ENCODE measurements at places on chromosomes 11 and 22. TPM values are rescaled to one million over a fixed set of nuclear protein-coding genes. Genes with fewer than 3 reads are reported as not detected.

- no peak overlapping the region for H3K27ac ChIP-seq
- no peaks in the 10 kb centered on the region for H3K36me3 ChIP-seq
- H3K4me1 ChIP-seq: no peaks in the 10 kb centered on the region
Observed at GRCh38 chr11:64122411-64123410, 43.2 kb downstream of the MACROD1 start.

OR4C15 gene
- not detected for total RNA-seq

- H3K27me3 ChIP-seq: no peaks in the 10 kb centered on the region
- no peak for DNase-seq
- no peaks in the 10 kb centered on the region for H3K4me1 ChIP-seq
- H3K36me3 ChIP-seq: no peaks in the 10 kb centered on the region
- H3K27ac ChIP-seq: no peak overlapping the region
Observed at GRCh38 chr11:80899381-80899780, 1458.6 kb upstream of the TENM4 start.

FAM180B gene
- total RNA-seq: not detected

- H3K4me3 ChIP-seq: no peak overlapping the region
- H3K27me3 ChIP-seq: no peaks in the 10 kb centered on the region
- no peak for DNase-seq
- H3K36me3 ChIP-seq: peaks cover 7% of the 10 kb centered on the region
Observed at GRCh38 chr11:11960687-11961086, 47.7 kb downstream of the DKK3 start.

FAM83F gene
- 24.5 TPM for total RNA-seq

DNA sequence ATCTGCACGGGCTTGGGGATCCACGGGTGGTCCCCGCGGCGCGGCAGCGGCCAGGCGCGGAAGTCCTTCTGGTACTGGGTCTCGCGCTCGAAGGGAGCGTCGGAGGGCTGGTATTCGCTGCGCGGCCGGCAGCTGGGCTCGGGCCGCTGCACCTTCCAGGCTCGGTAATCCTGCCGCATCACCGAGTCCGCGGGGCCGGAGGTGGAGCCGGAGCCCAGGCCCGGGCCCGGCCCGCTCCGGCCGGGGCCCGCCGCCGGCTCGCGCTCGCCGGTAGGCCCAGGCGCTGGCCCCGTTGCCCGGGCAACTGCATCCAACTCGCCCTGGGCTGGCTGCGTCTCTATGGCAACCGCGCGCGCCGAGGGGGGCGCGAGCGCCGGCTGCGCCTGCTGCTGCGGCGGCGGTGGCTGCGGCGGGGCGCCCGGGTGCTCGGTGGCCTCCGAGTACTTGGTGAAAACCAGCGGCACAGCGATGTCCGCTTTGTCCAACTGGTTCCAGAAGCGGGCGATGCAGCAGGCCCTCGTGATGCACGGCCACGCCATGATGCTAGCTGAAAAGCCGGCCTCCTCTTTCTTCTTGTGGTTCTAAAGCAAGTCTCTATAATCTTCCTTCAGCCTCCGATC, 897 bp downstream of the MAP6 start:
- DNase-seq: no peak
- 0 out of 2 replicates have a peak, but pooled peaks cover 3% of the 10 kb centered on the region for H3K4me1 ChIP-seq
- no peak overlapping the region for H3K4me3 ChIP-seq

MRPL49 gene
- 77.5 TPM for total RNA-seq

MPZL3 gene
- total RNA-seq: 8.7 TPM

CAT gene
- 50.9 TPM for total RNA-seq

SLC35F2 gene
- total RNA-seq: 53.5 TPM

DNA sequence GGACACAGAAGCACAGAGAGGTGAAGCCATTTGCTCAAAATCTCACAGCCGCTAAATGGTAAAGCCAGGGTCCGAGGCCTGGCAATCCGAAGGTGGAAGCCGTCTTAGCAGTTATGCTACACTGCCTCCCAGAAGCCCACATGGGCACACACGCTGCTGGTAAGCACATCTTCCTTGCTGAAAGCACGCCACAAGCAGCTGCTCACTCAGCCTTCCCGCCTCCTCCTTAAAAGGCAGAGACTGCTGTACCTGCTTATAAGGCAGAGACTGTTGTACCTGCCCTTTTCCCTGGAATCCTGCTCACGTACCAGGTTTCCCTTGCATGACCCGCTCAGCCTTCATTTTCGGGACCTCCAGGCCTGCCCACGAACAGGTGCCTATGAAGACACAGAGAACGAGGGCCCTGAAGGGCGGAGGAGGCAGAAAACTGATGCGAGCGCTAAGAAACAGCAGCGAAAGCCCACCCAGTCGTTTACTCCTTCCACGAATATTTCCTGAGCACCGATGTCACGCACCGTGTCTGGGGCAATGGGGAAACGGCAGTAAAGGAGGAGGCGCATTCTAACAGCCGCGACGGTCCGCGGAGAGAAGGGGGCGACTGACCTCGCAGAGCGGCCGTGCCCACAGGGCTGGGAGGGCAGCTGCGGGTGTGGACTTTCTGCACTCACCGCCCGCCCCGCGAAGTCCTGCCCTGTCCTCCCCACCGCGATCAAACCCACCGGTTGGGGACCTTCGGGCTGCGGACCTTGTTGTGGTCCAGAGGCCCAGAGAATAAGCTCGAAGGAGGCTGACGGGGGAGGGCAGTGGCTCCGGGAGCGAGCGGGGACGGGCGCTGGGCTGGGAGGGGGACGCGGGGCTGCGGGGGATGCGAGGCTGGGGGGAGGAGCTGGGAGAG, 13.0 kb downstream of the SPATA19 start:
- H3K27me3 ChIP-seq: no peaks in the 10 kb centered on the region
- H3K4me1 ChIP-seq: peaks cover 6% of the 10 kb centered on the region
- H3K4me3 ChIP-seq: no peak overlapping the region

DNA sequence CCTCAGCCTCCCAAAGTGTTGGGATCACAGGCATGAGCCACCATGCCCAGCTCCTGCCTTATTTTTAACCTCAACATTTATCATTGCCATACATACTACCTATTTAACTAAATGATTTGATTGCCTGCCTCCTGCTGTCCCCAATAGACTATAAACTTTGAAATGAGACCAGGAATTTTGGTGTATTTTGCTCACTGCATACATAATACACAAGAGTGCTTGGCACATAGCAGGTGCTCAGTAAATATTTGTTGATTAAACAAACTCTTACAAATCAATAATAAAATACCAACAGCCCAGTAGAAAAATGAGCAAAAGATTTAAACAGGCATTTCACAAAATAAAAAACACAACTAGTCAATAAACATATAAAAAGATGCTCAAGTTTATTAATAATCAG, 49.5 kb upstream of the PHF21A start:
- H3K27me3 ChIP-seq: no peaks in the 10 kb centered on the region
- H3K27ac ChIP-seq: no peak overlapping the region
- H3K36me3 ChIP-seq: no peaks in the 10 kb centered on the region

DNA sequence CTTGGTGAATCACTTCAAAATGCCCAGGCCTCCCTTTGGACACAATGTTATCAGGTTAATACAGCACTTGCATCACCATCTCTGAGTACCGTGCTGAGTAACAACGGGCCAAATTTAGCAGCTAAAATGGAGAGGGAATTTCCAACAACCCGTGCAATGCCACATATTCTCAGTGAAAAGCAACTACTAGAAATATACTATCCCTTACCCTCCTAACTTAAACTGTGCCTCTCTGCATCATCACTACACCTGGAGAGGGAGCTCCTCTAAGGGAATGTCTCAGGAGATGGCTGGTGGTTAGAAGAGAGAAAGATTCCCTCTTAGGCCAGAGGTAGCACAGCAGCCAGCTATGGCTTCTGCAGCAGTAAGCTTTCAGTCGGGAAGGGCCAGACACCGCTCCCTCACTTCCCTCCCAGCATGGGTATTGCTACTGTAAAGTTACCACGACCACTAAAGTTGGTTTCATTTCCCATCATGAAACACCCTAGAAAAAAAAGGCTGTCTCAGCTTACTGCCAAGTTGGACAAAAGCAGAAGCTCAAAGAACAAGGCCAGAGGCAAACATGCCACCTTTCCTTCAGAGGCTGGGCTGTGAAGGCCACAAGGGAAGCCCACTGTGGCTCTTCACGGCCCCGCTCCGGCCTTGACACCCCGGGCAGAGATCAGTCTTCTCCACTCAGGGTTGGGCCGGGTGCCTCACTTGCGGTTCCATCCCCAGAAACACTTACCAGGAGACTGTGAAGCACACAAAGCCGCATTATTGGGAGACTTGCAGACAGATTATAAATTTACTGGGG, 3.9 kb downstream of the MAML2 start:
- no peaks in the 10 kb centered on the region for H3K27me3 ChIP-seq
- no peak overlapping the region for H3K4me3 ChIP-seq
- no peaks in the 10 kb centered on the region for H3K36me3 ChIP-seq
- peaks cover 4% of the 10 kb centered on the region for H3K4me1 ChIP-seq
- H3K27ac ChIP-seq: no peak overlapping the region
- DNase-seq: no peak

CYB5R2 gene
- 14.4 TPM for total RNA-seq

- H3K4me1 ChIP-seq: no peaks in the 10 kb centered on the region
- no peak overlapping the region for H3K4me3 ChIP-seq
- no peaks in the 10 kb centered on the region for H3K27me3 ChIP-seq
- DNase-seq: no peak
- no peaks in the 10 kb centered on the region for H3K36me3 ChIP-seq
Observed at GRCh38 chr11:32851251-32851650, 21.5 kb downstream of the PRRG4 start.

FAT3 gene
- total RNA-seq: 0.02 TPM

ANKK1 gene
- total RNA-seq: 0.22 TPM

DNA sequence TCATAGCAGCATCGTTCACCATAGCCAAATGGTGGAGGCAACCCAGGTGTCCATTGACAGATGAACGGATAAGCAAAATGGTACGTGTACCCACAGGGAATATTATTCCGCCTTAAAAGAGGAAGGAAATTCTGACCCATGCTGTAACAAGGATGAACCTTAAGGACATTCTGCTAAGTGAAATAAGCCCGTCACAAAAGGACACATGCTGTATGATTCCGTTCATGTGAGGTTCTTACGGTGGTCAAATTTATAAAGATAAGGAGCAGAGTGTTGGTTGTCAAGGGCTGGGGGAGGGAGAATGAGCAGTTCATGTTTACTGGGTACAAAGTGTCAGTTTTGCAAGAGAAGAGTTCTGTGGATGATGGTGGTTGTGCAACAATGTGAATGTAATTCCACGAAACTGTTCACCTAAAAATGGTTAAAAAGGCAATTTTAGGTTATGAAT, 26.3 kb downstream of the APOL1 start:
- H3K27me3 ChIP-seq: no peaks in the 10 kb centered on the region
- peaks cover 12% of the 10 kb centered on the region for H3K36me3 ChIP-seq
- no peak overlapping the region for H3K27ac ChIP-seq

NCF4 gene
- total RNA-seq: 0.37 TPM

DNA sequence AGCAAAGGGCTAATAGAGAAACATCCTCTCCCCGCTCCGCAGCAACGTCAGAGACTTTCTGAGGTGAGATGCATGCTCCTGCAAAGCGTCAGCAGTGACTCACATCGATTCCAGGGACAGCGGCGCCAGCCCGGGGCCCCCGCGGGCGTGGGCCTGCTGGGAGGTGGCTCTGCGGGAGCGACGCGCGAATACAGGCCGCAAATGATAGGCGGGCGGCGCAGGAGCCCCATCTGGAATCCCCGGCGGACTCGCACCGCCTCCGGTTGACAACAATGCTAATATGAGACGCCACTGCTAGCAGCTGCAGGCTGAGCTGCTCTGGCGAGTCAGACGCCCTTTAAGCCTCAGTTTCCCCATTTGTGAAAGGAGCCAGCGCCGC, 557 bp downstream of the RANGAP1 start:
- peak overlapping the region; percentile 92 for H3K27ac ChIP-seq
- DNase-seq: peak; percentile 64
- peak overlapping the region; percentile 89 for H3K4me3 ChIP-seq
- no peaks in the 10 kb centered on the region for H3K27me3 ChIP-seq

PKNOX2 gene
- 0.20 TPM for total RNA-seq

SCUBE1 gene
- 3.9 TPM for total RNA-seq

DNA sequence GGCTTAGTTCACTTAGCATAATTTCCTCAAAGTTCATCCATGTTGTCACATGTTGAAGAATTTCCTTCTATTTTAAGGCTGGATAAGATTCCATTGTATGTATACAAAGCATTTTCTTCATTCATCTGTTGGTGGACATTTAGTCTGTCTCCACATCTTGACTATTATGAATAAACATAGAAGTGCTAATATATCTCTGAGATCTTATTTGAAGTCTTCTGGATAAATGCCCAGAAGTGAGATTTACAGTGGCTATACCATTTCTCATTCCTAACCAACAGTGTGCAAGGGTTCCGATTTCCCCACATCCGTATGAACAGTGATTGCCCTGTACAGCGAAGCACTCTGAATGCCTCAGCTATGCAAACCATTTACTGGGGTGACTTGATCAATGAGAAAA, 6.6 kb upstream of the ZFTA start:
- H3K4me3 ChIP-seq: no peak overlapping the region
- no peak for DNase-seq
- no peaks in the 10 kb centered on the region for H3K27me3 ChIP-seq
- no peaks in the 10 kb centered on the region for H3K36me3 ChIP-seq
- H3K27ac ChIP-seq: no peak overlapping the region

- no peaks in the 10 kb centered on the region for H3K36me3 ChIP-seq
- DNase-seq: no peak
- no peaks in the 10 kb centered on the region for H3K4me1 ChIP-seq
- no peak overlapping the region for H3K27ac ChIP-seq
- H3K4me3 ChIP-seq: no peak overlapping the region
Observed at GRCh38 chr11:84136926-84137325, 850.8 kb upstream of the CCDC90B start.

CRYAB gene
- total RNA-seq: not detected

CASP5 gene
- not detected for total RNA-seq

TMEM121B gene
- 0.57 TPM for total RNA-seq

DNA sequence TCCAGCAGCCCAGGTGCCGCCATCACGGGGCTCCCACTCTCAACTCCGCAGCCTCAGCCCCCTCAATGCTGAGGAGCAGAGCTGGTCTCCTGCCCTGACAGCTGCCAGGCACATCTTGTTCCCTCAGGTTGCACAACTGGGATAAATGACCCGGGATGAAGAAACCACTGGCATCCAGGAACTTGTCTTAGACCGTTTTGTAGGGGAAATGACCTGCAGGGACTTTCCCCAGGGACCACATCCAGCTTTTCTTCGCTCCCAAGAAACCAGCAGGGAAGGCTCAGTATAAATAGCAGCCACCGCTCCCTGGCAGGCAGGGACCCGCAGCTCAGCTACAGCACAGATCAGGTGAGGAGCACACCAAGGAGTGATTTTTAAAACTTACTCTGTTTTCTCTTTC, at the start of gene SAA1:
Gene SAA1 (plus strand): TSS at position 316 of the 400 bp plus-strand sequence. CDS start 624 bp downstream, outside the sequence.
- H3K27ac ChIP-seq: no peak within 1 kb of the TSS
- H3K27me3 ChIP-seq: no peaks in the 10 kb centered on the region
- no peak for DNase-seq
- no peaks in the 10 kb centered on the region for H3K36me3 ChIP-seq
- no peaks in the 10 kb centered on the region for H3K4me1 ChIP-seq
- no peak within 1 kb of the TSS for H3K4me3 ChIP-seq

OPCML gene
- total RNA-seq: not detected

GRCh38 chr11:110966131-110966530, 253.9 kb upstream of the ARHGAP20 start:
- DNase-seq: no peak
- peaks cover 27% of the 10 kb centered on the region for H3K27me3 ChIP-seq
- H3K27ac ChIP-seq: no peak overlapping the region

WNT11 gene
- total RNA-seq: 1.9 TPM

GRCh38 chr11:2700415-2701211, 819 bp upstream of the KCNQ1OT1 start:
- H3K27ac ChIP-seq: peak overlapping the region; percentile 89
- no peaks in the 10 kb centered on the region for H3K27me3 ChIP-seq
- H3K36me3 ChIP-seq: no peaks in the 10 kb centered on the region
- no peak for DNase-seq
- no peaks in the 10 kb centered on the region for H3K4me1 ChIP-seq

All from HCT116 (cell line).